Activated T-cell treated with anti-CD3 and anti-CD28 coated beads, Interleukin-2, amount 50 U/mL, for 1 hour (primary cell): ENCODE measurements at places on chromosomes 13 and 19.

DNA sequence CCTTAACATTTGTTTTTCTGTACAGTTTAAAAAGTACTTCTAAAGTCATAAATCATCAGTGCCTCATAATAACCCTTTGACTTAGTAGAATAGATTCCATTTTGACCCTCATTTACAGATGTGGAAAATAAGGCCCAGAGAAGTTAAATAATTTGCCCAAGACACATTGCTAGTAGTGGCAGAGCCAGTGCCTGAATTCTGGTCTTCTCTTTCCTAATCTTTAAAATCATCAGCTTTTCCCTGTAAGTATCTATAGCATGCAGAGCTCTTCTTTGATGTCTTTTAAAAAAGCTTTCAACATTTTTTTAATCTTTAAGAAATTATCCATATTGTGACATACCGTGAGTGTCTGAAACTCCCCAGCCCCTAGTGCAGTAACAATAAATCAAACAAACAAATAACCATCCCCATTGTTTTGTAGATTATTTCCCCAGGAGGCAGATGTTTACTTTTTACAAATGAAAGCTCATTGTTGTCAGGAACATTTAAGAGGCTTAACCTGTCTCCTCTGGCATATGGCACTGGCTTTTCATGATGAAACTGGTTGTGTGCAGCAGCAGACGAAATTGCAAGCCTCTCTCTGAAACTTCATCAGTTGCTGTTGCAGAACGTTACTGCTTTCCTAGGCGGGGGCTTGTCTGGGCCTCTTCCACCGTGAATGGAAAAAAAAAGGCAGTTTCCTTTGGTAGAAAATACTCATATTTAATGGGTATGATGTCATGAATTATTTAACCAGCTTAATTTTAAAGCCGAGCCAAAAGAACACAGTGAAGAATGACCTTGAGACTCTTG is 31.7 kb upstream of the PCDH8 start:
- DNase-seq: no peak

DNA sequence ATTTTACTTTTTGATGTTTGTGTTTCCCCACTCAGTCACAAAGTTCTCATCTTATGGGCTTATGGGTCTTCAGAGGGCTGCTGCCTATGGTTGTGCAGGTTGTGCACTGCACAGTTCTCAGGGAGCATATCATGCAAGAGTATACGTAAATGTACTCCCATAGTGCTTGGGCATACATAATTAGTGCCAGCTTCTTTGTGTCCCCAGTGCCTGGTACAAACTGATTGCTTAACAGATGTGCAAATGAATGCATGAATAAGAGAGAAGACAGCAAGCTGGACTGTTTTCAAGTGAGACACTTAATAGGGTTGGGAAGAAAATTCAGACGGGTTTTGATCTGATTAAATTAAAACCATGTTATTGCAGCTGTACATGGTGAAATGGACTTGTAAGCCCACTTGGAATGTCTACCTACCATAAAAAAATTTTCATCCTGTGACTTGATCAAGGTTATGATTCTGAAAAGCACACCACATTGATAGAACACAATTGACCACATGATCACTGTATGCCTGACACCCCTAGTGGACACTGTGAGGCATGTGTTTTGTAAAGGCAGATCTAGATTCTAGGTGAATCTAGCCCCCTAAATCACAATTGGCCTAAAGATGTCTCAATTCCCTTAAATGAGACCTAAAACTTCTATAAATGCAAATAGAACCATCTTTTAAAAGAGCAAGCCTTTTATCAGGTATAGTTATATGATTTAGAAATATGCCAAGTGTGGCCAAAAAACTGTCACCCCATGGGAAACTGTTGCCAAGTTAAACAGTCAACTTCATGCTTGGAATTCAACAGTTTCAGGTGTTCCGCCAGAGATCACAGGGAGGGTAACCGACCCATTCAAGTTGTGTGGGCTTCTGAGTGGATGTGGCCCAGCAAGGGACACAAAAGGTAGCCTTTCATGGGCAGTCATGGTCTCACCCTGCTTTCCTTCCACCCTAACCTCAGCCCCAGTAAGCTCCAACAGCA is 27.9 kb downstream of the FAM124A start:
- DNase-seq: no peak

- no peak for DNase-seq
Observed at GRCh38 chr13:42946927-42947326, 45.1 kb downstream of the EPSTI1 start.

DNA sequence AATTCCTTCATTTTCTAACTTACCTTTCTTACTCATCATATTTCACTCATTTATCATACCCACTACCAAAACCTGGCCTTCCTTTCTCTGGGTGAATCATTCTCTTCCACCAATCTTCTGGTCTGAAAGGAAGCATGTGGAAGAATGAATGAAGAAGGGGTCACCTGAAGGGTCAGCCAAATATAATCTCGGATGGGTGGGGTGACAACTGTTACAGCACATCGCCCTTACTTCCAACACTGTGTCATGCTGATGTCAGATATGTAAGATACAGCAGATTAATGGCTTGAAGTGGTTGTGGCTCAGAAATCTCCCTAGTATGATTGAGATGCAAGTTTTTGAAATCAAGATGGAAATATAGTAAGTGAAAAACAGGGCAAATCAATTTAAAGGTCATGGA is 401.7 kb upstream of the HTR2A start:
- no peak for DNase-seq

DNA sequence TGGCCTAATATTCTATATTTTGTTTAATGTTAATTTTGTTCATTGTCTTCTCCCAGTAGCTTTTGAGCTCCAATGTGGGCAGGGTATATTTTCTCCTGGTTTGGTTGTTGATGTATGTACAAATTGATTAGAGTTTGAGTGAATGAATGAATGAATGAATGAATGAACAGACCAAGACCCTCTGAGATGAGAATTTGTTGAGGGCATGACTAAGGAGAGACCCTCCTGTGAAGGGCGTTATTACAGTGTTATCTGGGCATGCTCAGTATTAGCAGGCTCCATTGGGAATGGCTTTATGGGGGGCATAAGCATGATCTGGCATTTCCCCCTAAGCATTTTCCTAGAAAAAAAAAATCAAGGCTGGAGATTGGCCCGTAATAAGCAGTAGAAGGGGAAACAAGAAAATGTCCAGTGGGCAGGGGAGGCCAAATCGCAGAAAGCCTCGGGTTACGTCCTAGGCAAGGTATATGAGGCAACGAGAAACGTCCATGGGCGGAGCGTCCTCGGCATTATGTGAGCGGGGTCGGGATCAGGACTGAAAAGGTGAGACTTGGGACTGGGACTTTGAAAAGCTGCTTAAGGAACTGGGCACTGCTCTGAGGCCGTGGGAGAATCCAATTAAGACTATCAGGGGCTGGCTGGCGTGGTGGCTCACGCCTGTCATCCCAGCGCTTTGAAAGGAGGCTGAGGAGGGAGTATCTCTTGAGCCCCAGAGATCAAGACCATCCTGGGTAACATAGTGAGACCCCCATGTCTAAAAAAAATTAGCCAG is 904 bp upstream of the ARHGAP33 start:
- DNase-seq: no peak

DNA sequence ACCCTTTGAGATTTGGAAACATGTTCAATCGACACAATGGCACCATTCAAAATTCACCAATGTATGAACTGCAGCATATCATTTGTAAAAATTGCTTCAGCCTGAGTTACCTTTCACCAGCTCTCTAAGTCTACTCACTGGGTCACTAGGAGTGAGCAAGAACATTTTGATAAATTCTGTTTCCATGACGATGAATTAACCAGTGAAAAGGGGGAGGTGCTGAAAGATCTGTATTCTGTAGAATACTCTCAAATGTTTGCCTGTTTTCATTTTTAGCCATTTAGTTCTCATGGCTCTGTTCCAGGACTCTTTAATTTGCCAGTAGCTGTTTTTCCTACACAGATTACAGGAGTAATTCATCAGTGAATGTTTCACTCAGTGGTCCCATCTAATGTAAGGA is 883.4 kb downstream of the DIAPH3 start:
- no peak for DNase-seq

- DNase-seq: peak; percentile 46
Observed at GRCh38 chr19:6963937-6964336, 57.3 kb downstream of the MBD3L2B start.

DNA sequence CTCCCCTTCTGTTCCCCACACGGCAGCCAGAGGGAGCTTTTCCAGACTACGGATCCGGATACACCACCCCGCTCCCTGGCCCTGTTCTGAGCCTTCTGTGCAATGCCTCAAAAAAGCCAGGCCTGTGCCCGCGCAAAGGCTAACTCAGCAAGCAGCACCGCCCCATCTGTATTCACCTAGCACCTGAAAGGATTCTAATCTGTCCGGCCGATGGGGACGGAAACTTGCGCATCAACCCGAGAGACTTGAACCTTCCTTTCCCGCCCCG is 589 bp downstream of the ZBTB45 start:
- DNase-seq: peak; percentile 62
